ENCODE measurements at places on chromosomes 2 and 18.

- no peak for DNase-seq
Measured at GRCh38 chr2:43183743-43184142, 42.7 kb downstream of the ZFP36L2 start.

DNA sequence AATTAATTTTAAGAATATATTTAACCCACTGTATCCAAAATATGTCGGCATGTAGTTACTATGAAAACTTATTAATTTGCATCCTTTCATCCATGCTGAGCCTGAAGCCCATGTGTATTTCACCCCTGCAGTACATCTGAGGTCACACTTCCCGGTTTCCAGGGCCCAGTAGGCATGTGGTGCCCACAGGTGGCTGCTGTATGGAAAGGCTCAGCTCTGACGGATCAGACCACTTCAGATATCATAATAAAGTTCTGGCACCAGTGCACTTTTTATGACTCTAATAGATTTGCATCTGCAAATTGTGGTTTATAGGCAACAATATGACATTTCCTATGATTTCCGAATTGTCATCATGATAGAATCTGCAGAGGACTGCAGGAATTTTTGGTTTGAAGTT, 22.5 kb downstream of the SH3RF3 start:
- no peak for DNase-seq

GRCh38 chr2:138107288-138107687, 143.0 kb downstream of the HNMT start:
- DNase-seq, result peak; percentile 18

DNA sequence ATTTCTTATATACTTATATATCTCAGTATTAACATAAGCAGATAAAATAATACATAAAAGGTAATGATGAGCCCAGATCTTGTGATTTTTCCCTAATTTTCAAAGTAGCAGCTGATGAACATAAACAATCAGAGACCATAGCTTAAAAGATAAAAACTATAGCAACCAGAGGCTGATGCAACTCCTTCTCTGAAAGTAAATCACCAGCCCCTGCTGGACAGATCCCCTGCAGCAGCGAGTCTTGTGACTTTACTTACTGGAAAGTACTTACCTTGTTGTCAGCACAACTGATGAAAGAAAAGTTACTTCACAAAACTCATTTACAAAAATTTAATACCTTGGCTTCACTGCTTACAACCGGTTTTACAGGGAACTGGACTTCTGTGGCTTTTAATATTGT, 67.3 kb downstream of the GORASP2 start:
- no peak for DNase-seq

DNA sequence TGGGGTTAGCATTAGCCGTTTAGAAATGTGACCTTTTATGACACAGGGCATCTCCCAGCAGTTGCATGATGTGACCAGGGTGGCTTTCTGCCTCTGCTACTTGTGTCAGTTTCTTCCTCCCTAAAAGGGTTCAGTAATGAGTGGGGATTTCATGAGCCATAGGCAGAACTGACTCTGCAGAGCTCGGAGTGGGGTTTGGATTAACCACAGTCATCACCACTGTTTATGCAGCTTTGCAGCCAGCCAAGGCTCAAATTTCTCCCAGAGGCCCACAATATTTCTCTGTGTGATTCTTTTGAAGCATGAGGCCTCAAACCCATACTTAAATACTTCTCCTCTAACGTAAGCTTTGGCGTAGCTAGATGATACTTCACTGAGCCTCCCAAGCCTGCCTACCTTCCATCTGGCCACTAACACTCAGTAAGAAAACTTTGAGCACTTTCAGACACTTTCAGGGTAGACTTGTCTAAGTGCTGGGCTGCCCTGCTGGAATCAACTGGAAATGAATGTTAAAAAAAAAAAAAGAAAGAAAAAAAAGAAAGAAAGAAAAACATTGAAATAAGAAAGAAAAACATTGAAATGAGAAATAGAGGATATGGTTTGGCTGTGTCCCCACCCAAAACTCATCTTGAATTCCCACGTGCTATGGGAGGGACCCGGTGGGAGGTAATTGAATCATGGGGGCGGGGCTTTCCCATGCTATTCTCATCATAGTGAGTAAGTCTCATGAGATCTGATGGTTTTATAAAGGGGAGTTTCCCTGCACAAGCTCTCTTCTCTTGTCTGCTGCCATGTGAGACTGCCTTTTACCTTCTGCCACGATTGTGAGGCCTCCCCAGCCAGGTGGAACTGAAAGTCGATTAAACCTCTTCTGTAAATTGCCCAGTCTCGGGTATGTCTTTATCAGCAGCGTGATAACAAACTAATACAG, 11.5 kb upstream of the LAPTM4A start:
- DNase-seq, result peak; percentile 90

GRCh38 chr2:64463781-64464180, 9.8 kb downstream of the LGALSL start:
- peak; percentile 80 for DNase-seq

DNA sequence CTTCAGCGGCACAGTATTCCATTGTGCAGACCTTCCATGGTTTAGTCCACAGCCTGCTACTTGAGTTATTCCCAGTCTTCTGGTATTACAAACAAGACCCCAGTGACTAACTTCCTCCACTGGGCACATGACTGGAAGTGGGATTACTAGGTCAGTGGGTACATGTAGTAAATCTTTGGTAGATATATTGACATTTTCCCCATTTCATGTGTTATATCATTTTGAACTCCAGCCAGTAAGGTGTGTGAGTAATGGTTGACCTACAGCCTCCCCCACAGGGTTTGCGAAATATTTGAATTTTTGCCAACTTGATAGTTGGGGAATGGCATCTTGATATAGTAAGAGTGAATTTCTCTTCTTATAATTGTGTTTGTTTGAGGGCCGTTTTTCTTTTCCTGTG, 58.8 kb downstream of the RNF144A start:
- no peak for DNase-seq

Data from LHCN-M2 (cell line).